ENCODE measurements at places on chromosomes 7 and 10. TPM values are rescaled to one million over a fixed set of nuclear protein-coding genes. Genes with fewer than 3 reads are reported as not detected.

C7orf57 gene
- total RNA-seq = not detected

CLRN3 gene
- 0.19 TPM for total RNA-seq

MLLT10 gene
- total RNA-seq = 48.9 TPM

KMT2E gene
- 160 TPM for total RNA-seq

CALML5 gene
- not detected for total RNA-seq

EGR2 gene
- total RNA-seq = 0.37 TPM

WDFY4 gene
- 2.1 TPM for total RNA-seq

ANKRD61 gene
- total RNA-seq = 0.14 TPM

VSTM4 gene
- 1.0 TPM for total RNA-seq

PRPS1L1 gene
- 0.14 TPM for total RNA-seq

GRIFIN gene
- total RNA-seq = not detected

GPR158 gene
- not detected for total RNA-seq

GRM3 gene
- not detected for total RNA-seq

VAX1 gene
- not detected for total RNA-seq

GRID2IP gene
- not detected for total RNA-seq

PDE1C gene
- total RNA-seq = 1.2 TPM

TMEM72 gene
- total RNA-seq = not detected

ASB4 gene
- total RNA-seq = not detected

CPXM2 gene
- 1.0 TPM for total RNA-seq

C10orf143 gene
- total RNA-seq = 0.14 TPM

HTR5A gene
- not detected for total RNA-seq

ZNF777 gene
- 8.5 TPM for total RNA-seq

NANOS1 gene
- 0.09 TPM for total RNA-seq

SEMA3A gene
- total RNA-seq = 80.2 TPM

SFTPD gene
- not detected for total RNA-seq

ACBD7 gene
- total RNA-seq = 0.85 TPM

MIOS gene
- total RNA-seq = 37.4 TPM

ODAD2 gene
- 3.8 TPM for total RNA-seq

SEMA3D gene
- 20.4 TPM for total RNA-seq

CWF19L1 gene
- 37.0 TPM for total RNA-seq

GAD2 gene
- total RNA-seq = not detected

CABCOCO1 gene
- not detected for total RNA-seq

MRPS17 gene
- total RNA-seq = 17.7 TPM

CH25H gene
- 3.1 TPM for total RNA-seq

GATAD1 gene
- total RNA-seq = 17.1 TPM

STOX1 gene
- 0.34 TPM for total RNA-seq

All from dermis blood vessel endothelial cell (primary cell).